ENCODE measurements at places on chromosomes 1 and 21.

- DNase-seq, result no peak
Observed at GRCh38 chr1:9378801-9379200, 86.1 kb downstream of the SPSB1 start.

DNA sequence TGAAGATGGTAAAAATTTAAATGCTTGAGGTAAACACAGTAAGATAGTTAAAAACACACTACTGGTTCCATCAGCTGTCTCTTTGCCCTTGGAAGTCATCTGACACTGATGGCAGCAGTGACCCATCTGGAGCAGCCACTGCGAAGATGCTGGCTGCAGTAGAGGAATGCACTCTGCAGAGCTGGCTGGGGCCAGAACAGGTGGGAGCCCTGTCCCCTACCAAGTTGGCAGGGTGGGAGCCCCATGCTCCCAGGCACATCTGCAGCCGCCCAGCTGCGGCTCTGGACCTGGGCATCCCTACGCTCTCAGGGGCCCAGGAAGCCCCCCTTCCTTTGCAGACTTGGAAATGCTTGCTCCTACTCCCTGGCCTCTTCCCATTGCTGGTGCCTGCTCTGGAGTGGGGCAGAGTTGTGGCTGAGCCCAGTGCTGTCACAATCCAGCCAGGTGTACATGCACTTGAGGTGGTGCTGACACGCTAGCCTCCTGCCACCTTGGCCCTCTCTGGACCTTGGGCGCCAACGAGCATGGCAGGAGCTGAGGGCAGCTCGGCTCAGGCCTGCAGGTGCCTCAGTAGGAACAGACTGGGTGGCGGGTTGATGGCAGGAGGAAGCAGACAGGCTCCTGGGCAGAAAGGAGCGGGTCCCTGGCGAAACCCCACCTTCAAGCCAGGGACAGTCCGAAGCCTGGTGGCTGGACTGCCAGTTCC is 227.0 kb downstream of the FGGY start:
- DNase-seq, result no peak

DNA sequence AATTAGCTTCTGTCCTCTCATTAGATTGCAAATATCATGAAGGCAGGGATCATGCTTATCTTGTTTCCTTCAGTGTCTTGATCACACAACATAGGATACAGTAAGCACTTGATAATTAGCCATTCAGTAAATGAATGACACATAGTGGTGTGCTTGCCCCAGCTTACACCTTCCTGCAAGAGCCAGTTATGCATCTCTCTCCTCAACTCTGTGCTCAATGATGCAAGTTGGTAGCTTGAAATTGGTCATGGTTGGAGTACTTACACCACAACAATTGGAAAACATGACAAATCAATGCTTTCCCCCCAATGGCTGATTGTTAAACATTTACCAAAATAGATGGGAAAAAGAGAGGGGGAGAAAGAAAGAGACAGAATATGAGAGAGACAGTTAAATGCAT is 129.2 kb downstream of the NUF2 start:
- no peak for DNase-seq

GRCh38 chr21:29359718-29360117 is 61.0 kb downstream of the BACH1 start:
- no peak for DNase-seq

- DNase-seq, result peak; percentile 72
Observed at GRCh38 chr1:227748496-227749182, 13.4 kb downstream of the SNAP47 start.

- DNase-seq, result no peak
Observed at GRCh38 chr1:47582891-47583608, 145.2 kb downstream of the FOXD2 start.

DNA sequence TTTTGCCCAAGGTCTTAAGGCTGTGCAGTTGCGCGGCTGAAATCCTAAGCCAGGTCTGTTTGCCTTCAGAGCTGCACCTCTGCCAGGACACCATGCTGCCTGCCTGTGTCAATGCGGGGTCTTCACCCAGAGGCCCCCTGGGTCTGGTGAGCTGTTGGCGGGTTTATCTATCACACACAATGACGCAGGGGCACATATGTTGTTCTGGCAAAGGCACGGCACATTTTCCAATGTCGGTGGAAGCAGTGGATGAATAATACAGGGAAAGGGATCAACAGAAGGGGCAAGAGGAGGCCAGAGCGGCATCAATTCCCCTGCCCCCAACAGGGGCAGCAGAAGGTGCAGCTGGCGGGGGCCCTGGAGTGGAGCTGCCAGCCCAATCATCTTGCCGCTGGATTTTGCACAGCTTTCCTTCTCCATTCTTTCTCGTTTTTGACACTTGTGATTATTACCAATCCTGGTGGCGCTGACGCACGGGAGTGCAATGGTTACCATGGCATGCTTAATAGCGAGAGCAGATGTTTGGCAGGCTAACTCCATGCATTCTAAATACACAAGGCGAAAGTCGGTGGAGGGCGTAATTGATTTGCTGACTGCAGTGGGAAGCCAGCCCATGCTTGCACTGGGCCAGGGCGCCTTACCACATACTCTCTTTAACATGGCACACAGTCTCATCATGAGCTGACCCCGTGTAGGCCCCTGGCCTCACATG is 45.8 kb upstream of the CYP2J2 start:
- DNase-seq, result no peak

DNA sequence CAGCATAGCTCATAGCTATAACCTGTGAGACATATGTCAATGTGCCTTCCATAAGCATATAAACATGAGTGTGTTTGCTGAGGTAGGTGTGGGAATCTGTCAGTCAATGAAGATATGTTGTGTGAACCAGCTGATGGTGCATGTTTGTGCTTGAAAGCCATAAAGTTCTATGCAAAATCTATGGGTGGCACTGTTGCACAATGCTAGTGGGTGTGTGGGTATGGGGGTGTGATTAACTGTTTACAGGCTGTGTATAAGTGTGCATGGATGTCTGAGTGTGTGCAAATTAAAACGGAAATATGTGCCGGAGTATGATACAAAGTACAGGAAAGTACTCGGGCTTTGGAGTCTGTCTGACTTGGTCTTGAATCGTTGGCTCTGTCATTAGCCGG is 1.0 kb upstream of the ATP2B4 start:
- DNase-seq, result peak; percentile 51

GRCh38 chr1:164180824-164181223 is 378.2 kb upstream of the PBX1 start:
- DNase-seq, result no peak

DNA sequence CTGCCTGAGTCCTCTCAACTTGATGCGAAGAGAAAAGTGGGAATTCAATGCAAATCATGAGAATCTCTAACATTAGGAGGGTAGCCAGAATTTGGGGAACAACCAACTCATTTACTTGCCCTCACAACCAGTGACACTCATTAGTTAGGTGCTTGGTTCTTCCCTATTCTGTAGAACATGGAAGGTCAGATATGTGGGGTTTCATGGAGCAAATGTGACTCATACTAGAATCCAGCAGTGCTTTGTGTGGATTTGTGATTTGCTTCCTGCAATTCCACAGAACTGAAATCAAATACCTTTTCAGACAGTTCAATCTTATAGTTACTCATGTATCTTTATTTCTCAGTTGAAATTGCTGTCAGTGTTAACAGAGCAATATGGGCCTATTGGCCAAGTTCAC is 6.9 kb upstream of the ETV3 start:
- DNase-seq, result no peak

GRCh38 chr1:30915491-30916230 is 7.1 kb upstream of the SDC3 start:
- no peak for DNase-seq

GRCh38 chr1:206117151-206117948 is at the start of gene AVPR1B:
TSS of gene AVPR1B (minus strand) at chr1:206117388. CDS start at chr1:206116890, 498 bp downstream.
- DNase-seq, result no peak

- DNase-seq, result no peak
Observed at GRCh38 chr1:7468248-7468647, 302.8 kb upstream of the VAMP3 start.

GRCh38 chr1:25871086-25871703 is 4.3 kb downstream of the PAQR7 start:
- DNase-seq, result no peak

- DNase-seq, result peak; percentile 98
Observed at GRCh38 chr1:33127001-33127823, 46.3 kb downstream of the AZIN2 start.

Data from mucosa of gallbladder (tissue), 1 donor.